ENCODE measurements at places on chromosomes 6 and 20. TPM values are rescaled to one million over a fixed set of nuclear protein-coding genes. Genes with fewer than 3 reads are reported as not detected.

GRCh38 chr6:45721665-45722064 lies 294.0 kb downstream of the CLIC5 start:
- no peak for DNase-seq

DNA sequence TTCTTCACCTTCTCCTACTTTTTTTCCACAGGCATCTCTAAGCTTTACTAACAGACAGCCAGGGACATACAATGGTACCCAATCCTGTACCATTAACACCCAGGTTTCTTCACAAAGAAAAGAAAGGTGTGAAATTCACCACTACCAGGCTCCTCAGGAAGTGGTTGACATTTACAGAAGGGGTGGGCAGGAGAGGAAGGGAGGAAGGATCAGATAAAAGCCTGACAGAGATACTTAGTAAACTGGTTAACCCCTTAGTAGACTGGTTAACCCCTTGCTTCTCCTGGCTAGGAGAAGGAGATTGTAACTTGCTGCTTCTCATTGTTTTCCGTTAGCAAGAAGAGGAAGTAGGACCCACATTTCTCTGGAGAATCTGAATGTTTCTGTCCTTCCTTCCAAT lies 7.2 kb downstream of the SAMD3 start:
- no peak for DNase-seq

DNA sequence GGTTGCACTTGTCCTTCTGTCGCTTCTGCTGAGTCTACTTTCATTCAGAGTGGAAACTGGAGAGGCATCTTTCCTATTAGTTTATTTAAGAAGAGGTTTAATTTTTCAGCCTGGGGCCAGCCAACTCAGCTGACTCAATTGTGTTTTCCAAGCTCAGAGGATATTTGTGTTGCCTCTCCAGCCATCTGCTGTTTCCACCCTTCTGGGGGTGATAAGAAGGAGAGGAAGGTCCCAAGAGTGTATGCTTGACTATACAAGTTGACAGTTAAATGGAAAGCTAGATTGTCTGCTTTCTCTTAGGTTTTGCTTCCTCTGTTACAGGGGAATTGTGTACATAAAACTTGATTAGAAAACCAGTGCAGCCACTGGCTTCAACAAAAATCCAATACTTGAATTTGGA lies 3.0 kb downstream of the PSMF1 start:
- no peak for DNase-seq

DNA sequence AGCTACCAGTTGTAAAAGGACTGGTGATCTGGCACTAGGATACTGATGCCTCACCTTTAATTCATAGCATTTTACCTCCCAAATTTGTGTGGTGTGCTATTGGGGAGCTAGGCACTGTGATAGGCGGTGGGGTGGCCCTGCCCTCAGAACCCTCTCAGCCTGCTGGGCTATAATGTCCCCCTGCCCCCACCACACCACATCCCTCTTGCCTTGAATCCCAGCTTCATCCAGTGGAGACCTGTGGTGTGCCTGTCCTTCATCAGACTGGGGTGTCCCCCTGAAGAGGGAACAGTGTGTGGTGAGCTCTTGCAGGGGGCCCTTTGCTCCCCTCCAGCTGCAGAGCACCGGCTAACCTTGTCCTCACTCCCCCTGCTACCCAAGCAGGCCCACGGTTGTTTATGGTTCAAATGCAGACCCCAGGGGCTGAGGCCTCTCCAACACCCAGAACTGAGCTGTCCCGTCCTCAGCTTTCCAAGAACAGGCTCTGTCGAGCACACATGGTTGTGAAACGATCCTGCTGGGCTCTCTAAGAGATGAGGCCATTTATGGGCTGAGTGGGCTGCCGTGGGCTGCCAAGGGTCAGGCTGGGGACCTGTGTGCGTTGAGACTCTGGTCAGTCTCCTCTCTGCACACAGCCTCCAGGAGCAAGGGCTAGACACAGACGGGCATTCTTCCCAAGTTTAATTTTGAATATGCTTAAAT lies 26.9 kb upstream of the VEGFA start:
- peak; percentile 64 for DNase-seq

KIF6 gene
- 0.29 TPM for total RNA-seq

NKX2-4 gene
- not detected for total RNA-seq
